Fibroblast of skin of right biceps (primary cell): ENCODE measurements at places on chromosomes 1 and 21.

- no peak for DNase-seq
Measured at GRCh38 chr21:44628707-44629391, 2.0 kb downstream of the KRTAP10-9 start.

GRCh38 chr21:33111577-33111976, 41.6 kb downstream of the OLIG1 start:
- DNase-seq: no peak

GRCh38 chr1:77655431-77655974, 27.0 kb downstream of the ZZZ3 start:
- no peak for DNase-seq

GRCh38 chr1:56931686-56932085, 34.1 kb downstream of the C8B start:
- no peak for DNase-seq

GRCh38 chr1:159917533-159918351, 7.6 kb downstream of the TAGLN2 start:
- DNase-seq: no peak

- DNase-seq: no peak
Measured at GRCh38 chr1:111290630-111291029, at the start of gene CHIA. CHIA (plus strand) TSS chr1:111290851; CDS start chr1:111310468, 19,617 bp downstream.

- DNase-seq: no peak
Measured at GRCh38 chr1:201094832-201095231, 17.4 kb downstream of the CACNA1S start.

DNA sequence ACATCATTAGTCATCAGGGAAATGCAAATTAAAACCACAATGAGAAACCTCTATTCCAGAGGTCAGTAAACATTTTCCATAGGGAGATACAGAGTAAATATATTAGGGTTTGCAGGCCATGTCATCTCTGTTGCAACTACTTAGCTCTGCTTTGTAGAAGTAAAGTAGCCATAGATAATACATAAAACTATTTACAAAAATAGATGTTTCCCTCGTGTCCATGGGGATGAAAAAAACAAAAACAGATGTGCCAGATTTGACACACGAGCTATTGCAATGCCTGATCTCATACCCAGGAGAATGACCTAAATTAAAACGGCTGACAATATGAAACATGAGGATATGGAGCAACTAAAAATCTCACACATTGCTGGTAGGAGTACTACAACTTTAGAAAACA, 17.3 kb downstream of the LTN1 start:
- peak; percentile 41 for DNase-seq

- no peak for DNase-seq
Measured at GRCh38 chr1:187854457-187854856, 1025.7 kb downstream of the PLA2G4A start.

DNA sequence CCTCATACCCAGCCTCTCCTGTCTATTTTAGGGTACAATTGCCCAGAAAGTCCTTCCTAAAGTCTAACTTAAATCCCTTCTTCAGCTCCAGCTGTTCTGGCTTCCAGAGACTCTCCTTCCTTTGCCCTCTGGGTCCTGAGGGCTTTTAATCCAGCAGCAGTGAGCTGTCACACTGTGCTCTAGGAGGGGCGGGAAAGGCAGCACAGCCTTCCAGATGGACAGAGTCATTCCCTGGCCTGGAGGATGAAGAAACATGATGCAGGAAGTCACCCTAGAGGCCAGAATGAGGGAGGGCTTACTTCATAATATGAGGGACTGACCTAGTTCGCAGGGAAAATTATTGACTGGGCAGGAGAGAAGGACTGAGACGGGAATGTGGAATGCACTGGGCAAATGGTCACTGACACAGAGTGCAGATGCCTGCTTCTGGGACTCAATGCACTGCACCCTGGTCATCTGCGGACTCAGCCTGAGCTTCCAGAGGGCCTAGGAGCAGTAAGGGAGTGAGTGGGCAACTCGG, 1.3 kb downstream of the SH2D2A start:
- peak; percentile 60 for DNase-seq

- no peak for DNase-seq
Measured at GRCh38 chr1:205883792-205884191, 33.9 kb upstream of the PM20D1 start.

DNA sequence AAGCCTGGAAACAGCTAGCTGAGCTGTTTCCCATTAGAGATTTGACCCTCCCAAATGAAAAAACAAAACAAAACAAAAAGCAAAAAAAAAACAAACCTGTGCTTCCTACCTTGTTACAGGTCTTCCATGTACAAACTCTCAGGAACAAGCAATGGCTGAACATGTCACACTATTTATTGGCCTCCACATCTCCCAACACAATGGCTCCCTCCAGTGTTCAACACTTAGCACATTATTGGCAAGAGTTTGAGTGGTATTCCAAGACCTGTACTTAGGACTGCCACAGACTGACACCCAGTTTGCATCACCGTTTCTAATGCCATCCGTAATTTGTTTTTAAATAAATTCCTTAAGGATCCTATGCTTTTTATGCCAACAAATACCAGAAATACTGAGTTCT, 195.0 kb upstream of the OLFM3 start:
- peak; percentile 17 for DNase-seq

- no peak for DNase-seq
Measured at GRCh38 chr1:180953291-180954004, 40.8 kb downstream of the KIAA1614 start.

DNA sequence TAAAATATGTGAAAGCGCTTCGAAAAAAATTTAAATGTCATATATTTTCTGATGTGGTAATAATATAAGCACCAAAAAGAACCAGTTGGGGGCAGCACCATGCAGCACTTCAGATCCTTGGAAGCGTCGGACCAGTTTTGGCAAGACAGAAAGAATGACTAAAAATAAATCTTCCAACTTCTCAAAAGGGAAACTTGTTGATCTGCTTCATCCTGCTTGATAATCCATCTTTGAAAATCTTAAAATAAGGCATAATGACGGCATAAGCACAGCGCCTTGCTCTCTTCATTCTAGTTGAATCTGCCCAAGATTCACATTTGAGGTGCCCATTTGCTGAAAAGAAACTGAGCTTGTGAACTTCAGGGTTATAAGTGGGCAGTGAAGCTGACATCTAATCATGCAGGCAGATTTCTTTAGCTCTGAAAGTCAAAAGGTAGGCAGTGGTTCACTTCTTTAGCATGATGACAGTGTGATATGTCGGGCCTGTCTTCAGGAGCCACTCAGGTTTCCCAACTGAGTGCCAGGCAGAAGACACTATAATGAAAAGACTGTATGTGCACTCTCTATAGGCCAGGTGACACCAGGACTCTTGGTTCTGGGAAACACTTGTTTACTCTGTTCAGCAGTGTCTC, 19.8 kb upstream of the MUTYH start:
- peak; percentile 63 for DNase-seq

DNA sequence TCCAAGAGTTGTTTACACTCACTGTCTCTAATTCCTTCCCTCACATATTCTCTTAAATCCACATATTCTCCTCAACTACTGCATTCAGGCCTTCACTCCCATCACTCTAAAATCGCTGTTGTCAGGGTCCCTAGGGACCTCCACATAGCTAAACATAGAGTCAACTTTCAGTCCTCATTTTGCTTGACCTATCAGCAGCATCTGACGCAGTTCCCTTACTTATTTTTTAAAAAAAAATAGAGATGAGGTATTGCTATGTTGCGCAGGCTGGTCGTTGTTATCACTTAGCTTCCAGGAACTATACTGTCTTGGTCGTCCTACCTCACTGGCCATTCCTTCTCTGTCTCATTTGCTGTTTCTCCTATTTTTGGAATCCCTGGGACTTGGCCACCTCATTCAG, 11.7 kb upstream of the PLEKHO1 start:
- DNase-seq: no peak

GRCh38 chr1:95221306-95221705, 12.7 kb upstream of the RWDD3 start:
- no peak for DNase-seq
